GM12892 (cell line): ENCODE measurements at places on chromosomes 1 and 21.

DNA sequence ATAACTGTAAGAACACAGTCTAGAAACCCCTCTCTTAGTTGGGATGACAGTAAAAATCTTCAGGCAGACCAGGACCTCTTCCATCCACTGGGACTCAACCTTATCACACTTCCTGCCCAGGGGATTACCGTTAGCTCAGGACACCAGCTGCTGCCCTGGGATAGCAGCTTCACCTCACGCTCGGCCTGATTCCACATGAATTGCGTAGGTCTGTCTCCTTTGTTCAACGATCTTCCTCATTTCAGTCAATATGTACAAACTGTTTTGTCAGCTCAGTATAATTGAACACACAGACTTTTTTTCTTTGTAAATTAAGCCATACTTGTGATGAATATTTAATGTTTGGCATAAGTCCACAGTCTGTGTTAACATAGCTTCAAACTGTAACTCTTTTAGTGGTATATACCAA lies 290.4 kb downstream of the GRIK1 start:
- DNase-seq = no peak

- DNase-seq = no peak
Measured at GRCh38 chr1:208208132-208208487, 36.1 kb downstream of the PLXNA2 start.

DNA sequence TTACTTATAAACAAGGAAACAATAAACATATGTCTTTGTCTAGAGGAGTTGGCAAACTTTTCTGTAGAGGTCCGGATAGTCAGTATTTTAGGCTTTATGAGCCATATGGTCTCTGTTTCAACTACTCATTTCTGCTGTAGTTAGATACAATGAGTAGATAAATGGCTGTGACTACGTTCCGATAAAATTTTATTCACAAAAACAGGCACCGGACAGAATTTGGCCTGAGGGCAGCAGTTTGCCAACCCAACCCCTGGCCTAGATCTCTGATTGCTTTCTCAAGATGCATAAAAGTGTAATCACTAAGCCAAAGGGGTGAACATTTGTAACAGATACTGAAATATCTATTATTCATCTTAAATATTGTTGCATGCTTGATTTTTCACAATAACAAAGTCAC lies 123.1 kb upstream of the ESRRG start:
- DNase-seq = no peak

- no peak for DNase-seq
Measured at GRCh38 chr1:232305050-232305449, 324.9 kb downstream of the SIPA1L2 start.

DNA sequence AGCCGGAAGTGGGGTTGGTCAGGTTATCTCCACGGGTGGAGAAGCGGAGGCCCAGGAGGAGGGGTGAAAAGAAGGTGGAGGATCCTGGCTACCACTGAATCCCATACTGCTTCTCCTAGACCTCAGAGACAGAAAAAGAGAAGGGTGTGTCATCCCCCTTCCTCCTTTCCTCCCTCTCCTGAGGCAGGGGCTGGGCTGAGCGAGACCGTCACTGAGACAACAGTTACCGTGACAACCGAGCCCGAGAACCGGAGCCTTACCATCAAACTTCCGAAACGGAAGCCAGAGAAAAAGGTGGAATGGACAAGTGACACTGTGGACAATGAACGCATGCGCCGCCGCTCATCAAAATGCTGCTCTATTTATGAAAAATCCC lies 42.1 kb upstream of the NBPF3 start:
- DNase-seq = no peak
